ENCODE measurements at places on chromosomes 4 and X.

- DNase-seq = peak; percentile 66
Measured at GRCh38 chr4:169621731-169622492, 1.5 kb downstream of the CLCN3 start.

GRCh38 chrX:107721318-107721717, 54.3 kb downstream of the TSC22D3 start:
- no peak for DNase-seq

- DNase-seq = no peak
Measured at GRCh38 chrX:46130247-46130646, 415.0 kb downstream of the ZNF674 start.

DNA sequence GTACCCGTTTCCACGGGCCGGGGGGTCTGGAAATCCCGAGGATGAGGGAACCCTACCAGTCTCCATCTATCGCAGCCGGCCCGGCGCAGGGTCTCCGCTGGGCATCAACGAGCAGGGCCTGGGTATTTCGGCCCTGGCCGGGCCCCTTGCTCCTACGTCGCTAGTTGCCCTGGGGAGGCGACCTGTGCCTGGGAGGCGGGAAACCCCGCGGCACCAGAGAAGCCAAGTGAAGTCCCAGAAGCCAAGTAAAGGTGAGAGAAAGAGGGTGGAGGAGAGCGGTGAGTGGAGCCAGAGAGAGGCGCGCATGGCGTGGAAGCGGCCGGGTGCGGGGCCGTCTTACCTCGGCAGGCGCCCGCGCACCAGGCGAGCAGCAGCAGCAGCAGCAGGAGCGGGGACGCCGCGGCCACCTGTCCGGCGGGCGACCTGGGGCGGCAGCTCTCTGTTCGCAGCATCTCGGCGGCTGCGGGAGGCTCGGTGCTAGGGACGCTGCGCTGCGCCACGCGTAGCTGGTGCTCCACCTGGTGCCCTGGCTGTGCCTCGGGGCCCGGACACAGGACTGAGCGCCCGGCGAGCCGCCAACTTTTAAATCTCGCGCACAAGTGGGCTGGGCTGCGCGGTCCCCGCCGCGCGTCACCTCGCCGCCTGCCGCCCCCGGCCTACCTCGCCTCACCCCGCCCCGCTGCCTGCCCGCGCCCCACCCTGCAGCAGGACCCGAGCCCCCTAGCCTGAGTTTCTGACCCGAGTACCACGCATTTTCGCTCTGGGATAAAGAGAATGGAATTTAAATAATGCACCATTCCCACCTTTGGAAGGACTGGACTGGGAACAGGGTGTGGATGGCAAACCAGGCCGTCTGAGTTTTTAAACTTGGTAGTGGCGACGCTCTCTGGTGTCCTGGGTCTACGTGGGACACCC, at the start of gene NMU:
TSS of gene NMU (minus strand) at position 558 of the 915 bp plus-strand sequence. CDS start at position 452, 106 bp downstream.
- peak; percentile 80 for DNase-seq

DNA sequence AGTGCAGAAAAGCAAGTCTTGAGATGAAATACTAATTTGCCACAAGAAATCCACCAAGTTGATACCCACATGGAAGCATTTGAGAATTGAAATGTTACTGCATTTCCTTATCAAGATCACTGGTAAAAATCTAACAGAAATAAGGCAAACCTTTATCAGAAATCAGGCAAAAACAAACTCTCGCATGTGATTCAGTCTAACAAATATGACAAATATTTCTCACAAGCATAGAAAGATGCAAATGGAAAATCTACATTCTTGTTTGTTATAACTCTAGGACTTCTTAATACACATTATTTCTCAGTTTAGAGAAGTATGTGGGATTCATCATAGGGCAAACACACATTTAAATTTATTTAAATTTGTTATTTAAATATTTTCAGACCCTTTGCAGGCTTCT, 52.9 kb downstream of the TXK start:
- DNase-seq = no peak

DNA sequence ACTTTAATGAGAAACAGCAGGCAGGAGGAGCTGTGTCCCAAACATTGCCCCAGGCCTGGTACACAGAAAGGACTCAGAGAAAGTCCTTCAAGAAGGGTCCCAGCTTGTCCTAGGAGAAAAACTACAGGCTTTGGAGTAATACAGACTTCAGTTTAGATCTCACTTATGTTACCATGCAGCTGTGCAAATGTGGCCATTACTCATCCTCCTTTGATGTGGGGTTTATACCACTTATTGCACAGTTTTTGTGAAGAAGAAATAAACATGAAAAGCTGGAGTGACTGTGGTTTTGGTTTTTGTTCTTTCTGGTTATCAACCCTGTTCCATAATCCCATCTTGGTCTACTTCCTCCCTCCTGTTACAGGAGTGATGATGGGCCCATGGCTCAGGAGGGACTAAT, 8.1 kb upstream of the CYTL1 start:
- DNase-seq = peak; percentile 74

DNA sequence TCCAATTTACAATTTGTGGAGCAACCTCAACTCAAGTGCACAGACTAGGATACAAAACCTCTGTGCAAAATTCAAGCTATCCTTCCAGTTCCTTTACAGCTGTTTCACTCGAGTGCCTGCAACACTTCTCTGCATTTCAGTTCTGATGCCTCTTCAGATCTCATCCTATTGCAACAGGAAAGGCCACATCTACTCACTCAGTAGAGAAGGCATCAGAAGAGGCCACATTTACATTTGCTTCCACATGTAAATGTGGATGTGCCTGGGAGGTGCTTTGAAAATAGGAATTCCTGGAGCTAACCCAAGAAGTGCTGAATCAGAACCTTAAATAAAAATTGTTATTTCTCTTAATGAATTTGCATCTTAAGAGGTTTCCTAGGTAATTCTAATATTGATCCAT, 45.8 kb upstream of the SERTM2 start:
- DNase-seq = no peak

GRCh38 chrX:56228914-56229313, 3.2 kb upstream of the KLF8 start:
- DNase-seq = no peak

DNA sequence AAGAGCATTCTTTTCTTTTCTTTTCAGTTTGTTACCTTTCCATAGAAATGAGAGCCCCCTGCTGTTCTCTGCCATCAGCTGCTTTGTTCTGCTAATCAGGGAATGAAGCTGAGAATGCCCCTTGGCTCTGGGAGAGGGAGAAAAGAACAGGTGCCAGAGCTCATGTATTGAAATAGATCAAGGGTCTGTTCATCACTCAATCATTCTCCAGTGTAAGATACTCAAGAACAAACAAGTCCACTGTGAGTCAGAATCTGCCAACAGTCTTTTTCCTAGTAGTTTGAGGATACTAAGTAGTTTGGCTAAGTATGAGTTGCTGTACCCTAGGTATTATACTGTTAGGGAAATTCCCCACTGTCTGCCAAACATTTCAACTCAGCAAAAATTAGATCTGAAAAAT, 144.3 kb downstream of the RTL3 start:
- peak; percentile 59 for DNase-seq

GRCh38 chr4:165604181-165604580, 225.4 kb downstream of the CPE start:
- DNase-seq = no peak

GRCh38 chr4:145524552-145524951, 42.9 kb downstream of the SMAD1 start:
- DNase-seq = no peak

DNA sequence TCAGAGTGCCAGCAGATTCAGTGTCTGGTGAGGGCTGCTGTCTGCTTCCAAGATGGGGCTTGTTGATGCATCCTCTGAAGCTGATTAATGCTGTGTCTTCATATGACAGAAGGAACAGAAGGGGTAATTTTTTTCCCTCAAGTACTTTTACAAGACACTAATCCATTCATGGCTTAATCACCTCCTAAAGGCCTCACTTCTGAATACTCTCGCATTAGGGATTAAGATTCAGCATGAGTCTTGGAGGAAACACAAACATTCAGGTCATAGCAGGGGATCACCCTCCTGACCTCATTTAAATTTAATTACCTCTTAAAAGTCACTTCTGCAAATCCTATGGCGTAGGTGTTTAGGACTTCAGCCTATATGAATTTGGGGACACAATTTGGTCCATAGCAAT, 1145.5 kb upstream of the PCDH10 start:
- DNase-seq = no peak

- no peak for DNase-seq
Measured at GRCh38 chr4:1048773-1049590, 37.6 kb downstream of the FGFRL1 start.

DNA sequence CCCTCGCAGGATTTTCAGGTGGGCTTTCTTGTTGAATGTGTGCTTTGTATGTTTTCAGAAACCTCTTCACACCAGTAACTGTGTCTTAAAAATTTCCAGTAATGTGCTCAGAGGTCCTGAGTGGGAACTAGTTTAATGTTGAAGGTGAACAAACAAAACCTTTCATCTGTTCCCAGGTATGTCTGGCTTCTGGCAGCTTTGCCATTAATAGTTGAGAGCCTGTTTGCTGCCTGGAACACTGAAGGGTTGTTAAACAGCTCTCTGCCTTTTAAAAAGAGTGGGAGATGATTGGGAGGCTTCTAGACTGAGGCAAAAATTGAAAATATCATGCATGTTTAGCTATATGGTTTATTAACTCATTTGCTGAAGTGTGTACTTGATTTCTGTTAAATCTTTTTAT, 161.2 kb upstream of the AGTR2 start:
- no peak for DNase-seq

- DNase-seq = no peak
Measured at GRCh38 chr4:119138046-119138445, 2.4 kb downstream of the MYOZ2 start.

DNA sequence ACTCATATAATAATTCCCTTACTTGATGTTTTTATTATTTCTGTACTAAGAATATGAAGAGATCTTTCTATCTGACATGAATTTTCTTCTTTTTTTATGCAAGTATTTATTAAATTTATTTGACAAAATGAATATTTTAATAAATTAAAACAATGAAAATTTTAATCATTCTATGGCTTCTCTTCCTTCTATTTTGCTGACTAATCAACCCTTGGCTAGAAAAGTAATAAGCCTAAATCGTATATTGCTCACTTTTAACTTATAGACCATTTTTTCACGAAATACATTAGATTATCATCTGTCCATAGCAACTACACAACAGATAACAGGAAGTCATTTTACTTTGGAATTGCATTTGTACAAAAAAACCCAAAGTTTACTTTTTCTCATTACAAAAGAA, 38.6 kb downstream of the PRSS12 start:
- DNase-seq = no peak

GRCh38 chr4:185602397-185602796, 67.1 kb upstream of the PDLIM3 start:
- no peak for DNase-seq

- DNase-seq = peak; percentile 39
Measured at GRCh38 chrX:149487292-149487691, 17.8 kb downstream of the IDS start.

GRCh38 chr4:164621886-164622521, 131.9 kb upstream of the SMIM31 start:
- DNase-seq = no peak

DNA sequence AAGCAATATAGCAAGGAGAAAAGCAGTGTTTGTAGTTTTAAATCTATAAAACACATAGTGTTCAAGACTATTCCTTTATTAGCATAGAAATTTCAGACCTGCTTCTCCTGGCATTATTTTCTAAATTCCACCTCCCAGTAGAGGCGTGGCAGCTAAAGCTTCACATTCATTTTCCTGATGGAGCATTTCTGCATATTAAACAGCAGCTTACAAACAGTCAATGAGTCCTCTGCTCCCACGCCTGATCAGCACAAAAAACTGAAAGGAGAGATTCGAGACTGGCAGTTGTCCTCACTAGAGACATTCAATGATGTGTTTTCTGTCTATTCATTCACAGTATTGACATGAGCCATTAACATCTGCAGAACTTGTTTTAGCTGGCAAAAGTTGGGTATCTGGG, 61.4 kb downstream of the SHISA3 start:
- no peak for DNase-seq

DNA sequence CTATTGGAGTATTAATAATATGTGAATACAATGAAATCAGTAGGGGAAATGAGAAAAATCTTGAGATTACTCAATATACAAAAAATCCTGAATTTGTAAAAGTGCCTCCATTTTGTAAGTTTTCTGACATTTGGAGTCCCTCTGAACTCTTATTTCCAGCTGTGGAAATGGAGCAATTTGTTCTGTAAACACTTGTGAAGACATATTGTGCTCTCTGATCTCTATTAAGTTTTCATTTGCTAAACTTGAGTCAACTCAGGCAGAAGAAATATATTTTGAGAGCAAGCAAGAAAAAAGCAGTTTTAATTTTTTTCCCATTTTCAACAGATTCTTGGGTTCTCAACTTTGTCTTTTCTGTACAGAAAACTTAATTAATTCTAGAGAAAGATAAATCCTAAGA, 51.4 kb upstream of the PCDH18 start:
- no peak for DNase-seq

GRCh38 chrX:70129816-70130215, 3.4 kb upstream of the IGBP1 start:
- no peak for DNase-seq

- DNase-seq = peak; percentile 94
Measured at GRCh38 chr4:5370286-5370685, 319.0 kb downstream of the STK32B start.

DNA sequence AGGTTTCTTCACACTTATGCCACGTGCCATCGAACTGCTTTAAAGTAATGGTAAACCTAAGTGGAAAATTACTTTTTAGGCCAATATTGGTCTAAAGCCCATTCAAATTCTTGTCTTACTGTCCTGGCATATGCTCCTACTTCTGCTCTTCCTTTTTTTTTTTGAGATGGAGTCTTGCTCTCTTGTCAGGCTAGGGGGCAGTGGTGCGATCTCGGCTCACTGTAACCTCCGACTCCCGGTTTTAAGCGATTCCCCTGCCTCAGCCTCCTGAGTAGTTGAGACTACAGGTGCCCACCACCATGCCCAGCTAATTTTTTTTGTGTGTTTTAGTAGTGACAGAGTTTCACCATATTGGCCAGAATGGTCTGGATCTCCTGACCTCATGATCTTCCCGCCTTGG, 129.0 kb upstream of the TECRL start:
- DNase-seq = no peak

DNA sequence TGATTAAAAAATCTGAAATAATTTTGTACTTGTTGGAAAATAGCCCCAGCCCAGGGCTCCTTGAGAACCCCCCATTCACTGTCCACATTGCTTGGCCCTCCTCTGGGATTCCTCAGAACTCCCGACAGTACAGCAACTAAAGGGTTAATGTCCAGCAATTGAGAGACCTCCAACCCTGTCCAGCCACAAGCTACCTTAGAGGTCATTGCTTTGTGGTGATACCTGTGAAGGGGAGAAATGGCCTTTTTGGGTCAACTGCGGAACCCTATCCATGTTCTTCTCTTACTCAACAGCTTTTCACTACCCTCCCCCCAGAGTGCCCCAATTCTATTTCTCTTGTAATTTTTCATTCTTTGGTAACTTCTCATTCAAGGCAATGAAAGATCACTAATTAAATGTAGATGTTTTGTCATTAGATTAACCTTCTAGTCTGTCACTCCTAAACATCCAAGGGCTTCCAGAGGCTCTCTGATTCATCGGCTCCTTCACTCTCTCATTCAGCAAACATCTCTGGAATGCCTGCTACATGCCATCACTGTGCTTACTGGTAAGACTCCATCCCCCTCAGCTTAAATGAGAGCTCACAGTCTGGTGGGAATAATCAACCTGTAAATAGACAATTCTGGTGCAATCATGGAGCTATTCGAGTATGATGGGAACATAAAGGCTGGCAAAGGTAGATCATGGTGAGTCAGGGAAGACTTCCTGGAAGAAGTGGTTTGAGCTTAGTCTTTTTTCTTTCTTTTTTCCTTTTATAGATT, 241.4 kb upstream of the PGRMC2 start:
- DNase-seq = peak; percentile 8
